CD4-positive, alpha-beta T cell treated with Interleukin-17A for 1 hour (primary cell): ENCODE measurements at places on chromosomes 2 and 18.

DNA sequence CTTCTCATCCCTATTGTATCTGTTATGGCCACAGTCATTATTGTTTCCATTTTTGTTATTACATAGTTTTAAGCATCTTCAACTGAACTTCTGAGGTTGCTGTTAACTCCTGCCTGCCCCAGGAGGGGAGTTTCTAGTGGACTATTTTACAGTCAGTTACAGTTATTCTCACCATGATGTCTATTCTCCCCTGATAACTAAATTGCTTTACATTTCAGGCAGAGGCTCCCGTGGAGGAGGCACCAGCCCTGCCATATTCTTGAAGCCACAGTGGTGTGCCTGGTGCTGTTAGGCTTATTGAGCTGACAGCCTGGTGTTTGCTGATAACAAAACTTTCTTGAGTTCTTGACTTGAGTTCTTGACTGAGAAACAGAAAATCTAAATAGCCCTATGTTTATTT is 256.4 kb downstream of the TFCP2L1 start:
- no peak for DNase-seq

- DNase-seq, result no peak
Measured at GRCh38 chr2:240351826-240352426, 83.5 kb upstream of the GPC1 start.

DNA sequence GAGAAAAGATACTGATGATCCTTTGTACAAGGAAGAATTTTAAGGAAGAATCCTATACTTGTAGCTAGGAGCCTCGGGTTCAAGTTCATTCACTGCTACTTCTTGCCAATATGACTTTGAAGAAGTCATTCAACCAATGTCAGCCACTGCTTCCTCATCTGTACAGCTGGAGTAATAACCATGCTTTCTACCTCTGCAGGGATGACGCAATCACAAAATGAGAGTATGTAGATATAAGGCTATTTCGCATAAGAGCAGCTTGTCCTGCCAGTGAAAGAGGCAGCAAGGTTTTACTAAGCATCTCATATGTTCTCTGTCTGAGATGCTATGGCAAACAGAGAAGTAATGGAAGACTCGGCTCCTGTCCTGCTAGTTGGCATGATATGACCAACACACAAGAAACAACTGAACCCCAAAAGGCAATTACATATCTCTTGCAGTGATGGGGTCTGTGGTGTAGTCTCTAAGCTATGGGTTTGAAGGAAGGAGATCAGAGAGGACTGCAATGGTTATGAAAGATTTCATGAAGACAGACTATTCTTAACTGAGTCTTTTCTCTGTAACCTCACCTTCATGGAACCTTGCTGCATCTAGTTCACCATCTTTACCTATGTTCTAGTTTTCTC is 9.2 kb downstream of the AAK1 start:
- DNase-seq, result no peak

GRCh38 chr2:105777506-105778055 is 32.9 kb downstream of the NCK2 start:
- DNase-seq, result no peak

DNA sequence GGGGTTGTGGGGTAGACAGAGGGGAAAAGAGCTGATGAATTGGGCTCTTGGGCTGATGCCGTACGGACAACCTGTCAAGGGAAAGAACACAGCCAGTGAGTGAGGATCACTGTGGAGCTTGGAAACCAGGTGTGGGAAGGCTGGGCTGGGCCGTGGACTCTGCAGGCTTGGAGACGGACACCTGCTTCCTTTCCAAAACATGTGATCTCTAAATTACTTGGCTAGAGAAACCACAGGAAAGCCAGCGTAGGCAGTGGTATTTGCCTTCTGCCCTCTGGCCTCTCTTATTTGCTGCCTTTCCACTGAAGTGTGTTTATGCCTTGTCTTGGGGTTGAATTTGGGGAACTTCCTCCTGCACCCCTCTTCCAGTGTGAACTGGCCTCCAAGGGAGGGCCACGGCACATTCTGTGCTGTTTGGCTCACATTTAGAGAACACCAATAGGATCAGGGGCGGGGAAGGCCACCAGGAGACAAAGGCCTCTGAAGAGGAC is 267.7 kb downstream of the PRKCE start:
- DNase-seq, result no peak

DNA sequence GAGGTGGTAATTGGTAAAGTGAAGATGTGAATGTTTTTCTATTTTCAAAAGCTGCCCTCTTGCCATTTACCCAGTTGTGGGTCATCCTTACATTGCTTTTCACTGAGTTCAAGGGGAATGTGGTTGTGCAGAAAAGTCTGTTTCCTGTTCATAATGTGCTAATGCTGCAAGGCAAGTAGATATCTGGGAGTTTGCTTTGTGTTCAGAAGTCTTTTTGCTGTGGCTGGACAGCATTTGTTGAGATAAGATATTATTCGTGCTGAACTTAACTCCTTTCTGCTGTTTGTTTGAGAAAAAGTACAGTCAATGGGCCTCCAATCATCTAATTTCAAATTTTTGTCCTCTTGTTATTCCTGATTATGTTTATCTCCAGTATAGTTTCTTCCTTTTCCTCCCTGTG is 263.2 kb downstream of the LTBP1 start:
- no peak for DNase-seq

DNA sequence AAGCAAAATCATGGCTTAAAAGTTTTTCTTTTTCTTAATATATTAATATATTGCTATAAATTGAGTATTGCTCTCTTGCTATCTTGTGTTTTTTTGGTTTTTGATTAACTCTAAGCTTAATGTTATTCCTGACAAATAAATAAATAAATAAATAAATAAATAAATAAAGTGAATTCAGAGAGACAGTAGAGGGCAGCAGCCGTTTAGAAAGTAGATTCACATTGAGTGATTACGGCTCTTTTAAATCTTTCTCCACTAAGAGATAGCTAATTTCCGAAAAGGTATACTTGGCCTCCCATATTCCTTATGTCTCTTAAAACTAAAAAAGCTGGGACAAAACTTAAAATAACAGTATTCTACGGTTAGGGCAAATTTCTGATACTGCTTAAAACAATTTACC is 34.3 kb downstream of the MSH2 start:
- DNase-seq, result no peak

DNA sequence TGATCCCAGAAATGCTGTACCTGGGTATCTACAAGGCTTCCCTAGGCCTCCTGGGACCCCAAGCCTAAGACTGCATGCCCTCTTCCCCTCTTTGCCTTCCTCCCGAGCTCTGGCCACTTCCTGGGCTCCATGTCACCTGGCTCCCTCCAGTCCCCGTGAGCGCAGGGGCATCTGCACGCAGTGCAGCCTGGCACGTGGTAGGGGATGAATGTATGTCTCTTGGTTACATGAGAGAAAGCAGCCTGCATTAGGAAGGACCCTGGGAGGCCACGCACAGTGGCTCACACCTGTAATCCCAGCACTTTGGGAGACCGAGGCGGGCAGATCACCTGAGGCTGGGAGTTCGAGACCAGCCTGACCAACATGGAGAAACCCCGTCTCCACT is 15.8 kb downstream of the PASK start:
- no peak for DNase-seq

- peak; percentile 38 for DNase-seq
Measured at GRCh38 chr2:97712693-97713295, 582 bp upstream of the ZAP70 start.

DNA sequence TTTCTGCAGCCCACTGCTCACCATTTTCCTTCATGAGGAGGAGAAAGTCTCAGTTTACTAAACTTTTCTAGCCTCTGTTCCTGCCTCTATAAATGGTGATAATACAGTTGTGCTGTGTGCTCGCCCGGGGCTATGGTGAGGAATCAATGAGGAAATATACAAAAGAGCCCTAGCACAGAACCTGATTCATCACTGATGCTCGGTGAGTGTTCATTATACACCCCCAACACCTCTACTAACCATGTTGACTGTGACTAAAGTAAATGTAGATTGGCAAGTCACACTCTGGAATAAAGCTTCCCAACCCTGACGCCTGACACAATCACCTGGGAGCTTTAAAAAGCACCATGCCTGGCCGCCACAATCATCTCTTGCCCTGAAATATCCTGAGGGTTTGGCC is 118.8 kb upstream of the CYP1B1 start:
- no peak for DNase-seq

DNA sequence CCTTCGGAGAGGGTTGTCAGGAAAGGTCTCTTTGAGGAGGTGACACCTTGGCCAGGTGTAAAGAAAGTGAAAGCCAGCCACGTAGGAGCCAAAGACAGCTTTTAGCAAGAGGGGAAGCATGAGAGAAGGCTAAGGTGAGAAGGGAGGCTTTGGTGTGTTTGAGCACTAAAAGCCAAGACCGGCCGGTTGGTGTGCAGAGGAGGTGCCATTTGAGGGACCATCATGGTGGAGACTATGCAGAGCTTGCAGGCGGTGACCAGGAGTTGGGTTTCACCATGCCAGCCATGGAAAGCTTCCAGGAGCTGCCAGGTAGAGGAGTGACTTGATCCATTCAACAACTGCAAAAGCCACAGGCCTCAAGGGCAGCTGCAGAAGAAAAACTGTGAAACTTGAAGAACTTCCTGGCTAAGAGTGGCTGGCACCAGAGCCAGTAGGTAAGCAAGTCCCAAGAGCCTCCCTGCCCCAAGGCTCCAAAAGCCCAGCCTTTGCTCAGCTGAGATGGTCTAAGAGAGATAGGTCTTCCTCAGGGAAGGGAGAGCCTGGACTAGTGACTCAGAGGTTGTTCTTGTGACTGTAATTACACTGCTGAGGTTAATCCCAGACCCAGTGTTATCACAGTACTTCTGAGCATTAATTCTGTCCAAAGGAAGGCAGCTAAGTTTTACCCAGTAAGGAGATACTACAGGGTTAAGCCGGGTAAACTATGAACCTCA is 319.0 kb downstream of the BCL11A start:
- no peak for DNase-seq

DNA sequence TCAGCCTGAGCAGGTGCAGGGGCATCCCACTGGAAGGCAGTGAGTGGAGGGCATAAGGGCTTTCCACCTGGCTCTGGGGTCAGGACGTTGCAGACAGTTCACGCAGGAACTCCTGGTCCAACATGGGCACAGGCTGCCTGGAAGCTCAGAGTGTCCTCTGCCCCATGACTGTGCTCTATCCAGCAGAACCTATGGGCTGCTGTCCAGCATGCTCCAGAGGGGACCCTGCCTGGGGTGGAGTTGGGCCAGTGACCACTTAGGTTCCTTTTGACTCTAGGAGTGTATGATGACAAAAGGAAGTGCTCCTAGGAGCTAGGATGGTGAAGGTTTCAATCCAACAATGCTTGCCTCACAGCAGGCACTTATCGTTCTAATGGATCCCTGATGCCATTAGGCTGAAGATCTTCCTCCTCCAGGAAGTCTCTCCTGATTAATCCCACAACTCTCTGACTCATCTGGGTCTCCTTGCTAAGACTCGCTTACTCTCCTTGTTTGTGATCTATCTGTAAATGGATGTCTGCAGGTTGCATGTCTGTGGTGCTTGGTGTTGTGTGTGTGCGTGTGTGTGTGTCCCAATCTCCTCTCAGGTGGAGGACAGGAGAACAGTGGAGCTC is 224.0 kb downstream of the CELF4 start:
- DNase-seq, result no peak

DNA sequence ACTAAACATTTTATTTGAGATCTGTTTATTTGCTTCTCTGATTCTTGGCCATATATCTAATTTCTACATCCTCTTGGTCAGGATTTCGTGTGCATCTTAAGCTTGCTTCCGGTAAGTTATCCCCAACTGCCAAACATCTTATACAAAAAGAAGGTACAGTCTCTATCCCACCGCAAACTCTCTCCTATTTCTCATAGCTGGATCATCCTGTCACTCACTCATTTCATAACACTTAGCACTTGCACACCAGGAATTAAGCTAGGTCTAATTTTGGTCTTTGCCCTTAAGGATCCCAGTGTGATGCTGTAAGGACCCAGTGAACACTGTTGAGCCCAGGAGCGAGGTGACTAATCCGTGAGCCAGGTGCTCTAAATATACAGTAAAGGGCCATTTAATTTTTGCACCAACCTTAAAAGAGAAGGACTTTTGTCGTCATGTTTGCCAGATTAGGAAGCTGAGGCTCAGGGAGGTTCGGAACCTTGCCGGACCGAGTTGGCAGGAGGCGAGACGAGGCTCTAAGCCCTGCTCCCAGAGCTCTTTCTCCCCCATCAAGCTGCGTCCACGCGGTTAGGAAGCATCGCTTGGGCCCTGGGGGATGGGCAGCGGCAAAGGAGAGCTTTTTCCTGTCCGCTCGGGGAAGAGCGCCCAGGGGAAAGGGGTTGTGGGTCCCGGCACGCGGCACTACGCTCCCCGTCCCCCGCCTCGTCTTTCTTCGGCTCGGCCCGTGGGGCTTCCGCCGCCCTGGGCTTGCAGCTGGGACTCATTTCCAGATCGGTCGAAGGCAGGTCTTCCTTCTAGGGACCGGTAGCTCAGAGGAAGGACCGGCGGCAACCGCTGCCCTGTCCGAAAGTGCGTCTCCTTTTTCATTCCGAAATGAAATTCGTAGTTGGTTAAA is 4.1 kb upstream of the ITPRIPL1 start:
- no peak for DNase-seq

DNA sequence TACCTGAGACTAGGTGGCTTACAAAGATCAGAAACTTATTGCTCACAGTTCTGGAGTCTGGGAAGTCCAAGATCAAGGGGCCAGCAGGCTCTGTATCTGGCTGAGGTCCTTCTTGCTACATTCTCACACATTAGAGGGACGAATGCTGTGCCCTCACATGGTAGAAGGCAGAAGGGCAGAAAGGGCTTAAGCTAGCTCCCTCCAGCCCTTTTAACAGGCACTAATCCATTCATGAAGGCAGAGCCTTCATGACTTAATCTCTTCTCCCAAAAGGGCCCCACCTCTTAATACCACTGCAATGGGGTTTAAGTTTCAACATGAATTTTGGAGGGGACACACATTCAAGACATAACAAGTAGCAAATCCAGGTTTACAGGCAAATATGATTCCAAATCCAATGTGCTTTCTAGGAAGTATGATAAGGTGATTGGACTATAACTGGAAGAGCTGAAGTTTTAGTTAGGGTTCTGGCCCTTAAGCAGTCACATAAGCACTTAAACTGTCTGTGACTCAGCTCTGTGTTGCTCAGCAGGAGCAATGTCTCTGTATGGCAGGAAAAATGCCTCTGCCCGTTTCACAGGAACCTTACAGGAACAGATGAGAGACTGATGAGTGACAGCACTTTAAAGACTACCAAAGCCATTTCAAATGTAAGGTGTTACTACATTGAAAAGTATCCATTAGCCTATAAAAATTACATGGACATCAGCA is 119.6 kb upstream of the PTPRM start:
- DNase-seq, result no peak

DNA sequence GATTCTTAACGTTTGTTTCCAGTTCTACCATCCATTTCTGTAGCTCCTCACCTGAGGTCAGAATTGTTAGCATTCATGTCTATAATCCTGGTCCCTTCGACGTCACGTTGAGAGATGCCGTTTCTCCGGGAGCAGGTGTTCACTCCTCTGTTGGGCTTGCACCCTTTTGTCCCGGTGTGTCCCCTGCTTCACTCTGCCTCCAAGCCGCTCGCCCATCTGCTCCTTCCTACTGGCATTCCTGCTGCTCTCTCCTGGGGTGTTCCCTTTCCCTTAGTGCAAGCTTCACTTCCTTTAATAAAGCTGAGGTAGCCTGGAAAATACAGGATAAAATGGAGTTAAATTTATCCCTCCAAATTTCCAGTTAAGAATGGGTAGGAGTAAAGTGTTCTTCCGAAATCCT is 61.9 kb upstream of the CABYR start:
- no peak for DNase-seq
